T-helper 2 cell treated with Interferon-gamma antibody and Interleukin-4, amounts not matched to agents 5 μg/mL and 100 μg/mL, for 36 hours (primary cell): ENCODE measurements at places on chromosomes 13 and 19.

- DNase-seq, result no peak
Observed at GRCh38 chr19:4619668-4620294, 19.5 kb upstream of the TNFAIP8L1 start.

DNA sequence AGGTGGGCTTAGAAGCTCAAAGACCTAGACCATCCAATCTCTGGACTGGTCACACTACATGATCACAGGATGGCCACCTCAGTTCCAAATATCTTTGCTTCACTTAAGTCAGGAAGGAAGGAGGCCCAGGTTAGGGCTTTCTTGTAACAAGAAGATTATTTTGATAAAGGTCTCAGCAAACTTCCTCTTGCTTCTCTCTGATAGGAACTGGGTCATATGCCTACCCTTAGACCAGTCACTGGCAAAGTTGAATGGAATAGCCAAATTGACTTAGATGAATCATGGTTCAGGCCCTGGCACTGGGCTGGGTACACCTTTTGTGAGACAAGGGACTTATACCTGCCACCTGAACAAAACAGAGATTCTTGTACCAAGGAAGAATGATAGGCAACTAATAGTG, 11.0 kb downstream of the FRY start:
- no peak for DNase-seq

GRCh38 chr13:105778196-105778595, 757.3 kb downstream of the EFNB2 start:
- DNase-seq, result no peak

DNA sequence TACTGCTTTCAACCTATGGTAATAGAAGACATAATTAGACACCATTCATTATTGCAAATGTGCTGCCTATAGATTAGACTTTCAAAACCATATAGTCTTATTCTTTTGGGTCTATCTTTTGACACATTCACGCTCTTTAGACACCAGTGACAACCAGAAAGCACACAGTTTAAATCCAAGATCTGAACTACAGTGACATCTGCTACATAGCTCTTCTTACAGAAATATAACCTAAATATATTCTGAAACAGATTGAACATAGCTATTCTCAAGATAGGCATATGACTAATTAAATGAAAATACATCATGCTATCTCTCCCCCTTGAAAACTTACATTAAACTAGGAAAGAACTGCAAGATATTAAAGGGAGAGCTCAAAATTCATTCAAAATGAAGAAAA, 514.2 kb upstream of the SLITRK6 start:
- no peak for DNase-seq

DNA sequence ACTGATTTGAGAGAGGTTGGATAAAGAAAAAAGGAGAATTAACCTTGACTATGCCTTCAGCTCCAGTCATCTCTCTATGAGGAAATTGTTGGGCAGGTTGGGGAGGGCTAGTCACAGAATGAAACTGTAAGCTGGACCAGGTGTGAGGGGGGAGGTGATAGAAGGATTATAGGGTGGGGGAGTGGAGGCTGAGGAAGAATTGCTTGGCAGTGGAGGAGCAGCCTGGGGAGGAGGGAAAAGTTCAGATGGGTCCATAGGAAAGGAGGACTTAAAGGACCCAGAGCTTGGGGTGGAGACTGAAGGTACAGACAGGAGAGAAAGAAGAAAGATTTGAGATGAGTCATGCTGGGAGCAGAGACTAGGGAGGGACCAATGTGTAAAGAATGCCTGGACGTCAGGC, 8.2 kb upstream of the ZNF431 start:
- DNase-seq, result no peak

DNA sequence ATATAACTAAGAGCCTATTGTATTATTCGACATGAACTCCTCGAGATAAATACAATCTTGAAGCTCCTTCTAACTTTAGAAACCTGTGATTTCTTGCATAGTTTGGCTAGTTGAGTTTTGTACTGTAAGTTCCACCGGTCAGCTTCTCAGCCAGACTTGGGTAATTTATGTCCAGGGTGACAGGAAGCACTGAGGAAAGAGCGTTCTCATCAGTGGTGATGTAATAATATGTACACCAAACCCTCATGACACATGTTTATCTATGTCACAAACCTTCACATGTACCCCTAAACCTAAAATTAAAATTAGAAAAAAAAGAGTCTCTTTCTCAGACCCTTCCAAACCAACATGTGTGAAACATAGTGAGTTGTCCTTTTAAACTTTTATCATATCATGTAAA, 205.7 kb downstream of the KCNRG start:
- DNase-seq, result no peak

- no peak for DNase-seq
Observed at GRCh38 chr13:27120811-27121210, 50.8 kb downstream of the USP12 start.

GRCh38 chr19:2324220-2324948, 4.0 kb downstream of the LSM7 start:
- no peak for DNase-seq

- no peak for DNase-seq
Observed at GRCh38 chr13:45875951-45876350, 24.4 kb upstream of the SIAH3 start.

DNA sequence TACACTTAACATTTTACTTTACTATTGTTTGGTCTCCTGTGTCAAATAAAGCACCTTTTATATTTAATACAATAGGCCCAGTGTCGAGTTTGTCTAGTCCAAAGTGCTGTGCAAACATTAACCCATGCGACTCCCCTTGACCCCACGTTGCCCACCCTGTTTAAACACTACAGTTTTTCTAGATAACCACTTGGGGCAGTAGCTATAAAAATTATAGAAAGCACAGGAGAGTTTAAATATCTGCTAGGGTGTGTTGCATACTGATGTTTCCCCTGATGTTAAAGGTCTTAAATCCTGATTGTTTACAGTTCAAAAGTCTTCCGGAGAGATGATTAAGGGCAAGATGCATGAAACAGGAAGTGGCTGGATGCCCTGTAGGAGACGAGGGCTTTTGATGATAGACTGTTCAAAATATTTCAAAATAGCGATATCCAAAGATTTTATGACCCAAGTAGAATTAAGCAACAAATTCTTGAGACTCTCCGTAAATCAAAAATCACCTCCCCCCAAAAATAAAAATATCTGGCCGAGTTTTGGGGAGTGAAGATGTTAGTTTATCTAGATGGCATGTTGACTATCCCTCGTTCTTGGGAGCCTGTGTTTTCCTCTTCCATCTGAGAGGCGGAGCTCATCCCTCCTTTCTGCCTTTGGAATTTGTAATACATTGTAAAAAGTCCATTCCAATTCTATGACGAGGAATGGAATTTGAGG, 167.1 kb downstream of the FGF9 start:
- DNase-seq, result no peak

- no peak for DNase-seq
Observed at GRCh38 chr13:95193509-95194230, 107.6 kb downstream of the ABCC4 start.

DNA sequence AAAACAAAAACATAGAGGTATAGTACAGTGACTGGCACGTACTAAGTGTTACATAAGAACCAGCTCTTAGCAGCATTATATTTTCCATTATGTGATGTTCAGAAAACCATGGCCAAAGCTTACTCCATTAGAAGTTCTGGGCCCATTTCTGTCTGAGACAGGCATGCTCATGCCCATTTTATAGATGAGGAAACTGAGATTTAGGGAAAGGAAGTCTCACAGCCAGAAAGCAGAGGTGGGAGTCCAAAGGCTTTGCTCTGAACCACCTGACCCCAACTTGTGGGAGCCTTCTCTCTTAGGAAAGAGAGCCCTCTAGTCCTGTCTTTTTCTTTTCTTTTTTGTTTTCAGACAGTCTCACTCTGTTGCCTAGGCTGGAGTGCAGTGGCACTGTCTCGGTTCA, 2.3 kb downstream of the AP2S1 start:
- DNase-seq, result no peak

DNA sequence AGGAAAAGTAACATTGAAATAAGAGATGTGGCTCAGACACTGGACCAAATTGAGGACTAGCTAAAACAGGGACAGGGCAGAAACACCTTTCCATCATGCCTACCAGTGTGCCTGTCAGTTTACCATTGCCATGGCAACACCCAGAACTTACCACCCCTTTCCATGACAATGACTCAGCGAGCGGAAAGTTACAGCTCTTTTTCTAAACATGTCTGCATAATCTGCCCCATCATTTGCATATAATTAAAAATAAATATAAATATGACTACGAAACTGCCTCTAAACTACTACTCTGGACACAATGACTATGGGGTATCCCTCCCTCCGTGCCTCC, 96.0 kb downstream of the UBL3 start:
- peak; percentile 17 for DNase-seq
